Activated T-helper 2 cell treated with anti-CD3 and anti-CD28 coated beads, Interferon-gamma antibody, Interleukin-2, Interleukin-4, amounts not matched to agents 10 μg/mL and 5 μg/mL and 100 μg/mL, durations not matched to agents 14 hours and 24 hours and 36 hours (primary cell): ENCODE measurements at places on chromosomes 4 and X.
A peak's percentile ranks its signal among the peaks of the same experiment; 100 is the strongest.

- no peaks in the 10 kb centered on the region for H3K4me1 ChIP-seq
- peaks cover 2% of the 10 kb centered on the region for H3K27me3 ChIP-seq
- no peaks in the 10 kb centered on the region for H3K36me3 ChIP-seq
- DNase-seq: no peak
- H3K4me3 ChIP-seq: no peak overlapping the region
Observed at GRCh38 chrX:50700921-50701320, 113.1 kb downstream of the SHROOM4 start.

- DNase-seq: no peak
- no peak overlapping the region for H3K4me3 ChIP-seq
- H3K27ac ChIP-seq: no peak overlapping the region
- H3K27me3 ChIP-seq: no peaks in the 10 kb centered on the region
- no peaks in the 10 kb centered on the region for H3K36me3 ChIP-seq
Observed at GRCh38 chrX:66760651-66761050, 121.8 kb upstream of the EDA2R start.

DNA sequence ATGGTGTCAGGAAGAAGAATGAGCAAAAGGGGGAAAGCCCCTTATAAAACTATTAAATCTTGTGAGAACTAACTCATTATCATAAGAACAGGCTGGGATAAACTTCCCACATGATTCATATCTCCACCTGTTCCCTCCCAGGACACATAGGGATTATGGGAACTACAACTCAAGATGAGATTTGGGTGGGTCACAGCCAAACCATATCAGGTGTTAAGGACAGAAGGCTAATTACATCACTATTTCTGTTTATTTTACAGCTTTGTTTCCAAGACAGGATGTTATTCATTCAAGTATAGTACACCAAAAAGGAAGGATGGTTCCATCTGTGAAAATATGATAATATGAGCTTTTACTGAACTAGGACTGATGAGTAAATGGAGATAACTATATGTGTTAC, 63.7 kb upstream of the ARSJ start:
- H3K36me3 ChIP-seq: no peaks in the 10 kb centered on the region
- no peak for DNase-seq
- H3K27me3 ChIP-seq: peaks cover 8% of the 10 kb centered on the region

- no peaks in the 10 kb centered on the region for H3K36me3 ChIP-seq
- no peak overlapping the region for H3K4me3 ChIP-seq
- H3K4me1 ChIP-seq: peaks cover 9% of the 10 kb centered on the region
- no peak overlapping the region for H3K27ac ChIP-seq
Observed at GRCh38 chr4:159126716-159127115, 23.8 kb downstream of the RAPGEF2 start.

- no peak for DNase-seq
- no peaks in the 10 kb centered on the region for H3K27me3 ChIP-seq
- no peak overlapping the region for H3K4me3 ChIP-seq
- no peaks in the 10 kb centered on the region for H3K4me1 ChIP-seq
- H3K36me3 ChIP-seq: no peaks in the 10 kb centered on the region
- no peak overlapping the region for H3K27ac ChIP-seq
Observed at GRCh38 chr4:106530821-106531220, 162.2 kb upstream of the GIMD1 start.

GRCh38 chr4:45353161-45353560, 626.8 kb upstream of the GNPDA2 start:
- H3K27ac ChIP-seq: no peak overlapping the region

DNA sequence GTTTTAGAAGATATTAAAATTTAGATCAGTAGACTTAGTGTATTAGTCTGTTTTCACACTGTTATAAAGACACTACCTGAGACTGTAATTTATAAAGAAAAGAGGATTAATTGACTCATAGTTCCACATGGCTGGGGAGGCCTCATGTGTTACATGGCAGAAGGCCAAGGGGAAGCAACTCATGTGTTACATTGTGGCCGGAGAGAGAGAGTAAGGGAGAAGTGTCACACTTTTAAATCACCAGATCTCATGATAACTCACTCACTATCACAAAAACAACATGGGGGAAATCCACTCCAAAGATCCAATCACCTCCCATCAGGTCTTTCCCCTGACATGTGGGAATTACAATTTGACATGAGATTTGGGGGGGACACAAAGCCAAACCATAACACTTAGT, 1159.7 kb upstream of the PCDH7 start:
- no peak overlapping the region for H3K27ac ChIP-seq
- no peak overlapping the region for H3K4me3 ChIP-seq
- no peaks in the 10 kb centered on the region for H3K27me3 ChIP-seq
- DNase-seq: no peak

DNA sequence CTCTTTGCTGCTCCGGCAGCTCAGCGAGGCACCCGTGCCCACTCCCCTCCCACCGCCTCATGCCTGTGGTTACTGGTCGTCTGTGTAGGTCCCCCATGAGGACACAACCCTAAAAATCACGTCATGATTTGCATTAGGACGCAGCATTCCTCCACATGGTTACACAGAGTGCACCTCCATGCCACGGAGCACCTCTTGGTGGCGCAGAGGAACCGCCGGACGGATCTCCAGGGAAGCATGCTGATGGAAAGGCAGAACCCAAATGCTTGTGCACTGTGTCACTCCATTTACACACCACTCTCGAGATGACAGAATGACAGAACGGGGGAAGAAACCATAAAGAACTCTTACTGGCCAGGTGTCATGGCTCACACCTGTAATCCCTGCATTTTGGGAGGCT, 22.4 kb downstream of the FAM53A start:
- no peaks in the 10 kb centered on the region for H3K4me1 ChIP-seq
- DNase-seq: no peak
- H3K27me3 ChIP-seq: no peaks in the 10 kb centered on the region
- H3K4me3 ChIP-seq: no peak overlapping the region

DNA sequence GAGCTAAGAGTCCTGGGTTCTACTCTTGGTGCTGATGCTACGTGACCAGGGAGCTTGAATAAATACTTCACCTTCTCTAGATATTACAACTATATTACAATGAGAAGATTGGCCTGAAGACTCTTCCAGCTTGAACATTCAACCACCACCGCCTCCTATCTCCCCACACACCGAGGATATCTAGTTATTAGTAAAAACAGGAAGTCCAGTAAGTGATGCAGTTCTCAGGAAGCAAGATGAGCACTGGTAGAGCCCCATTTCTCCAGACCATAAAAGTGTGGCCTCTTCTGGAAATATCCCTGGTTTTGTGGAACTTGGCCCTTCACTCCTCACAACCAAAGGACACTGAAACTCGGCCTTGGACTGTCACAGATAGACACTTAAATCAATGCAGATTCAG, 18.5 kb downstream of the PJA1 start:
- H3K27ac ChIP-seq: no peak overlapping the region
- DNase-seq: no peak
- no peaks in the 10 kb centered on the region for H3K36me3 ChIP-seq
- H3K4me3 ChIP-seq: no peak overlapping the region

DNA sequence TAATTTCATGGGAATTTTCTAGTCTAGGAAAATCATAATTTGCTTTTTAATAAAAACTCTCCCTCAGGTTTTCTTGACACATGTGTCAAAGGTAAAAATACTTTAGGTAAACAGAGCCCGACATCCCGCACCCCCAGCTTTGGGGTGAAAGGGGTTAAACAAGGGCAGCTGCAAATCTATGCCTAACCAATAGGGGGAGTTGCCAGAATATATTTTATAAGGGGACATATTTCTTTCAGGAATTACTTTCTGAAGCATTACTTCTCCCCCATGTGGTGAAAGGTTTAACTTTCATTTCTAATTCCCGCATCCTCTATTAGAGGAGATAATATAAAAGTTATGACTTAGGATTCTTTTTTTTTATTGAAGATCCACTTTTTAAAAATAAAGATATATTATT, 53.9 kb upstream of the HEPH start:
- H3K4me1 ChIP-seq: peaks cover 6% of the 10 kb centered on the region
- H3K27me3 ChIP-seq: no peaks in the 10 kb centered on the region
- no peak overlapping the region for H3K27ac ChIP-seq
- no peak for DNase-seq
- peaks cover under 1% of the 10 kb centered on the region for H3K36me3 ChIP-seq
- no peak overlapping the region for H3K4me3 ChIP-seq

- peaks cover 15% of the 10 kb centered on the region for H3K4me1 ChIP-seq
- H3K27me3 ChIP-seq: no peaks in the 10 kb centered on the region
- H3K27ac ChIP-seq: peak overlapping the region; percentile 28
- DNase-seq: no peak
- peaks cover 13% of the 10 kb centered on the region for H3K36me3 ChIP-seq
- no peak overlapping the region for H3K4me3 ChIP-seq
Observed at GRCh38 chrX:154376774-154377173, 2.3 kb upstream of the EMD start.

DNA sequence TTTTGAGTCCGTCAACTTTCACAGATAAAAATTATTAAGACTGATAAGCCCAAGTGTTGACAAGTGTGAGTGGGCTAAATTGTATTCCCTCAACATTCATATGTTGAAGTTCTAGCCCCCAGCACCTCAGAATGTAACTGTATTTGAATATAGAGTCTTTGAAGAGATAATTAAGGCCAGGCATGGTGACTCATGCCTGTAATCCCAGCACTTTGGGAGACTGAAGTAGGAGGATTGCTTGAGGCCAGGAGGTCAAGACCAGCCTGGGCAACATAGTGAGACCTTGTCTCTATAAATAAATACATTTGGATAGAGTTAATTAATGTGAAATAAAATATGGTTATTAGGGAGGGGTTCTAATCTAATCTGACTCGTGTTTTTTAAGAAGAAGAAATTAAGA, 29.7 kb upstream of the SLC25A4 start:
- H3K27me3 ChIP-seq: peaks cover 24% of the 10 kb centered on the region
- peaks cover 8% of the 10 kb centered on the region for H3K4me1 ChIP-seq
- H3K27ac ChIP-seq: no peak overlapping the region
- H3K36me3 ChIP-seq: no peaks in the 10 kb centered on the region
- no peak overlapping the region for H3K4me3 ChIP-seq

DNA sequence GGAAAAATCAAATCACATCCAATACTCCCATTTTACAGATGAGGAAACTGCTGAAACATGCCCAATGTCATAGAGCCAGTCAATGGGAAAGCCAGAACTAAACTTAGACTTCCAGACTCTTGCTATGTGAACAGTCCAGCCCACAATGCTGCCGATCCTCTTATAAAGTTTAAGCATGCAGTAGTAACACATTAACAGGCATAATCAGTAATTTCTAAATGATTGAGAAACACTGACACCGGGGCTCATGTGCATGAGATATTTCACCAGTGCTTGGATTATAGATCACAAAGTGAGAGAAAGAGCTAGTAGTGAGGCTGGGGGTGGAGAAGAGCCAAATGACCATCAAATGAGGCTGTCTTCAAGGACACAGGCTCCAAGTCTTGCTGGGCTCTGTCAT, 2.5 kb downstream of the BDH2 start:
- H3K27ac ChIP-seq: no peak overlapping the region
- H3K4me1 ChIP-seq: peaks cover 30% of the 10 kb centered on the region
- H3K4me3 ChIP-seq: no peak overlapping the region

GRCh38 chrX:70455366-70456202, 10.9 kb downstream of the DLG3 start:
- peak overlapping the region; percentile 93 for H3K27ac ChIP-seq
- no peak for DNase-seq
- H3K27me3 ChIP-seq: no peaks in the 10 kb centered on the region
- H3K4me1 ChIP-seq: peaks cover 29% of the 10 kb centered on the region
- H3K36me3 ChIP-seq: peaks cover 18% of the 10 kb centered on the region

GRCh38 chr4:106986486-106986885, 49.6 kb downstream of the DKK2 start:
- H3K27ac ChIP-seq: no peak overlapping the region
- no peaks in the 10 kb centered on the region for H3K4me1 ChIP-seq
- H3K27me3 ChIP-seq: no peaks in the 10 kb centered on the region
- no peak for DNase-seq

GRCh38 chr4:177349191-177349590, 39.5 kb downstream of the NEIL3 start:
- peaks cover 68% of the 10 kb centered on the region for H3K36me3 ChIP-seq
- H3K4me3 ChIP-seq: no peak overlapping the region
- H3K27me3 ChIP-seq: no peaks in the 10 kb centered on the region
- no peak overlapping the region for H3K27ac ChIP-seq

- peaks cover 20% of the 10 kb centered on the region for H3K4me1 ChIP-seq
- H3K36me3 ChIP-seq: peaks cover 13% of the 10 kb centered on the region
- no peak overlapping the region for H3K27ac ChIP-seq
- H3K4me3 ChIP-seq: no peak overlapping the region
- no peaks in the 10 kb centered on the region for H3K27me3 ChIP-seq
Observed at GRCh38 chr4:122742933-122743829, 10.7 kb downstream of the BBS12 start.

DNA sequence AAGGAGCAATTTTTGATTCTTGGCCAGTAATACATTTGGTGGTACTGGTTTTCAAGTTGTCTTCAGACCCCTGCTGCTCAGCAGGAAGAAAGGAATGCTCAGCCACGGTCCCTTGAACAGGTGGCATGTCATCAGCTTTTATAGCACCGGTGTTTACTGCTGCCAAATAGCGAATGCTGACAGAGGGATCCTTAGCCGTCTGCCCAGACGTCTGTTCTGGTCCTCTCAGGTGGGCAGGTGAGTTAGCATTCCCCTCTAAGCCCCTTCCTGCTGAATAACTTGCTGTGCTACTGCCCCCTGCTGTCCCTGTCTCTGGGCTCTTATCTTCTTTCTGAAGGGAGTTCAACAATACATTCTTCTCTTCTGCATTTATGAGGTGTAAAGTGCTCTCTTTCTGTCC, 28.4 kb downstream of the BOD1L1 start:
- no peak overlapping the region for H3K27ac ChIP-seq
- no peaks in the 10 kb centered on the region for H3K27me3 ChIP-seq
- H3K4me1 ChIP-seq: no peaks in the 10 kb centered on the region
- no peak overlapping the region for H3K4me3 ChIP-seq
- peaks cover 66% of the 10 kb centered on the region for H3K36me3 ChIP-seq

DNA sequence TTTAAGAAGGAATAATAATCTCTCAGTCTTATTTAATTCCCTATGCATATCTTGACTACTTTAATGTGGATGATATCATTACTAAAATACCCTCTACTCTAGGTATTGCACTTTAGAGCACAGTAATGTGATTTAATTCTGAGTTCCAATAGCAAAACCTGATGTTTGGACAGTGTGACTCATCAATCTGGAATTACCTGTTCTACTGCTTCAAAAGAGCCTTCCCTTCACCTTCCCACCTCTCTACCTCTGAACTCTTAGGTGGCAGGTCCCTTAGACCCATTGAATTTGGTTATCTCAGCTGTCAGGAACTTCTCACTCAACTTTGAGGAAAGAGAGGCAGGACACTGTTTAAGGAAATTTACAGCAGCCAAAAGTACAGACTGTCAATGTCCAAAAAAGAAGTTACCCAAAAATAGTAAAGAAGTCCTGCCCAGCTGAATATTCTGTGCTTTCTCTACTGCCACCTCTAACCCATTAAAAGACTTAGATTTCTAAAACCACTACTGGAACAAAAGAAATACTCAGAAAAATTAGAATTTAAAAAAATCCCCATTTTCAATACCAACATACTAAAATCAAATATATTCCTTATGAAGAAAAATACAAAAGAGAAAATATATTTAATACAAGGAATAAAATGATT, 123.1 kb upstream of the GPM6A start:
- DNase-seq: no peak
- no peaks in the 10 kb centered on the region for H3K4me1 ChIP-seq
- H3K4me3 ChIP-seq: no peak overlapping the region
- H3K27ac ChIP-seq: no peak overlapping the region
- H3K36me3 ChIP-seq: no peaks in the 10 kb centered on the region
- H3K27me3 ChIP-seq: no peaks in the 10 kb centered on the region

- no peaks in the 10 kb centered on the region for H3K27me3 ChIP-seq
- H3K27ac ChIP-seq: no peak overlapping the region
- DNase-seq: no peak
- H3K4me3 ChIP-seq: no peak overlapping the region
- H3K4me1 ChIP-seq: no peaks in the 10 kb centered on the region
Observed at GRCh38 chr4:71518283-71518989, 179.6 kb downstream of the SLC4A4 start.

GRCh38 chrX:41984628-41985027, 61.3 kb upstream of the CASK start:
- H3K4me1 ChIP-seq: no peaks in the 10 kb centered on the region
- H3K36me3 ChIP-seq: no peaks in the 10 kb centered on the region
- no peak overlapping the region for H3K4me3 ChIP-seq
- no peak for DNase-seq
- no peak overlapping the region for H3K27ac ChIP-seq
- peaks cover 5% of the 10 kb centered on the region for H3K27me3 ChIP-seq
